ENCODE measurements at places on chromosomes 12 and 14.

DNA sequence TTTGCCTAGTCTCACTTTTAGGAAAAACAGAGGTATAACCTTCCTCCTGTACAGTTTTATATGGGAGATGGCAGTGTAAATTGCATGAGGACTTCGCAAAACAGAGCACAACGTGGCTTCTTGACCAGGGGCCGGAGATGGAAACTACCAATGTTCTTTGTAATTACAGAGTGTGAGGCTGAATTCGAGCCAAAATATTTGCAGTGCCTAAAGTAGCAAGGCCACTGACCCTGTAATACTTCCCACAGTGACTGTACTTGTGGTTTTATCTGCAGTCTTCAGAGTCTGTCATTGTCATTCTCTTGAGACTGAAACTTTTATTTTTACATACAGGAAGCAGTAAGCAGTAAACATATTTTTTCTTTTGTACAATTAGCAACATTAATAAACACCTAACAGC is 98.9 kb downstream of the RERG start:
- DNase-seq: no peak

DNA sequence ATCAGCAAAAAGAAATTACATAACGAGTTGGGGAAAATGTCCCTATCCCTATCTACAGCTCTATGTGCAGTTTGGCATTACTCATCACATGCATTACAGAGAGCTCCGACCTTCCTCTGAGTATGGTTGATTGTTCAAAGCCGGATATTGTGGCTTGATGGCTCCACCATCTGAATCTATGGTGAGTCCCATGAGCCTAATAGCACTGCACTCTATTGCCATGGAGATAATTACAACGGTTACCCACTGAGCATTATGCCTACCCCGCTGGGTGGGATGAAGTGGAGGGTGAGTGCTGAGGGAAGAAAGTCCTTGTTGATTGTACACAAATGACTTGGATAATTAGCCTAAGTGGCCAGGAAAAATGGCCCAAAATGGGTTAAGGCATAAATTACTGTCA is 800.5 kb downstream of the NRXN3 start:
- DNase-seq: no peak

DNA sequence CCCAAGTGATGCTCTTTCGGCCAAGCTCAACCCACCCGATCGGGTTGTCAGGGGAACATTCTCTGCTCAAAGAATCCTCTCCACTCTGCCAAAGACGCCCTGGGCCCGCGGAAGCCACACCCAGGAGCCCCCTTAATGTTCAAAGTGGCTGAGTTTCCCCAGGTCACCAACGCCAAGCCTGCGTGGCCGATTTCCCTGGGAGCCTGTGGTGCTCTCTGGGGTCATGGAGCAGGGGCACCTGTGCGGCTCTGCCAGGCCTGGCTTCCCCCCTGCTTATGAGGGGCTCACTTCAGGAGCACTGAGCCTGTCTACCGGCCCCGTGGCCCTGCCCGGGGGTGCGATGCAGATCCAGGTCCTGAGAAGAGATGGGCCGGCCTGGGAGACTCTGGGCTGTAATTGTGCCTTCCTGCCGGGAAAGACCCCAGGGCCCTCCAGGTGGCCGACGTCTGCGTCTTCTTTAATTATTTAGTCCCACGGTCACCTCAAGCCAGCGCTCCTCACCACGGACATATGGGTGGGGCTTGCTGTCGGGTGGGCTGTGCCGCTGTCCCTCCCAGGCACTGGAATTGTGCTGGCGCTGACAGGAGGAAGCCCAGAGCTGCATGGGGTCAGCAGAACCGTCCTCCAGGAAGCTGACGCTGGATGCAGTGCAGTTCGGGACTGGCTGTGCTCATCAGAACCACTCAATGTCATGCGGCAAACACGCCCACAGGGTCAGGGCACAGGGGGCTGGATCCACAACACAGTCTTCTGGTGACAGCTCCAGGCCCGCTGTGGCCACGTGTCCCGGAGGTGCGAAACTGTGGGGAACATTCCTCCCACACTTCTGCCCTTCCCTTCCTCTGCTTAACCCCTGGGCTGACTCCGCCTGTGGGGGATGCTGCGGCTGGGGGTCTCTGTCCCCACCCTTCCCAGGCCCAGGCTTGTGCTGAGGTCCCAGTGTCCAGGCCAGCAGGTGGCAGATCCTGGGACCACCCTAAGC is 267.6 kb upstream of the SFSWAP start:
- DNase-seq: no peak

GRCh38 chr12:106364261-106364660 is 6.7 kb downstream of the POLR3B start:
- DNase-seq: no peak

GRCh38 chr14:39025810-39026627 is 77.0 kb downstream of the SEC23A start:
- DNase-seq: no peak

Data from fibroblast of skin of right quadriceps (primary cell).